ENCODE measurements at places on chromosomes 2 and 18. TPM values are rescaled to one million over a fixed set of nuclear protein-coding genes. Genes with fewer than 3 reads are reported as not detected.

- DNase-seq: no peak
Measured at GRCh38 chr2:201955702-201956141, 77.9 kb upstream of the FZD7 start.

DNA sequence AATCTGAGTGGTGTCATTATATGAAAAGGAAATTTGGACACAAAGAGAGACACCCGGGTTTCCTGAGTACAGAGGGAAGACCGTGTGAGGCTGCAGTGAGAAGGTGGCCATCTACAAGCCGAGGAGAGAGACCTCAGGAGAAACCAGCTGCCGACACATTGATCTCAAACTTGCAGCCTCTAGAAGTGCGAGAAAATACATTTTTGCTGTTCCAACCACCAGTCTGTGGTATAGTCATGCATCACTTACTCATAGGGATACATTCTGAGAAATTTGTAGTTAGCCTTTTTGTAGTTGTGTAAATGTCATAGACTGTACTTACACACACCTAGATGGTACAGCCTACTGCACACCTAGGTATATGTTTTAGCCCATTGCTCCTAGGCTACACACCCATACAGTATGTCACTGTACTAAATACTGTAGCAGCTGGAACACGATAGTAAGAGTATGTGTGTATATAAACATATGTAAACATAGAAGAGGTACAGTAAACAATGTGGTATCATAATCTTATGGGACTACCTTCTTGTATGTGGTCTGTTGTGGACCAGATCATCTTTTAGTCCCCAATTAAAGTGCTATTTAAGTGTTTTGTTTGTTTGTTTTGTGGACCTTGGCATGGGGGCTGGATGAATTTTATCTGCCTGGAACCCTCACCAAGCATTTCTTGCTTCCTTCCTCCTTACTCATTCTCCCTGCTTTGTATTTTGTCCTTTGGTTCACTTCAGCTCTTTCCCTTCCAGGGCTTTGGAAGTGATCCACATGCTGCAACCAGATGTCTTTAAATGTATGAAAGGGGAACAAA lies 38.3 kb upstream of the SESTD1 start:
- no peak for DNase-seq

DNA sequence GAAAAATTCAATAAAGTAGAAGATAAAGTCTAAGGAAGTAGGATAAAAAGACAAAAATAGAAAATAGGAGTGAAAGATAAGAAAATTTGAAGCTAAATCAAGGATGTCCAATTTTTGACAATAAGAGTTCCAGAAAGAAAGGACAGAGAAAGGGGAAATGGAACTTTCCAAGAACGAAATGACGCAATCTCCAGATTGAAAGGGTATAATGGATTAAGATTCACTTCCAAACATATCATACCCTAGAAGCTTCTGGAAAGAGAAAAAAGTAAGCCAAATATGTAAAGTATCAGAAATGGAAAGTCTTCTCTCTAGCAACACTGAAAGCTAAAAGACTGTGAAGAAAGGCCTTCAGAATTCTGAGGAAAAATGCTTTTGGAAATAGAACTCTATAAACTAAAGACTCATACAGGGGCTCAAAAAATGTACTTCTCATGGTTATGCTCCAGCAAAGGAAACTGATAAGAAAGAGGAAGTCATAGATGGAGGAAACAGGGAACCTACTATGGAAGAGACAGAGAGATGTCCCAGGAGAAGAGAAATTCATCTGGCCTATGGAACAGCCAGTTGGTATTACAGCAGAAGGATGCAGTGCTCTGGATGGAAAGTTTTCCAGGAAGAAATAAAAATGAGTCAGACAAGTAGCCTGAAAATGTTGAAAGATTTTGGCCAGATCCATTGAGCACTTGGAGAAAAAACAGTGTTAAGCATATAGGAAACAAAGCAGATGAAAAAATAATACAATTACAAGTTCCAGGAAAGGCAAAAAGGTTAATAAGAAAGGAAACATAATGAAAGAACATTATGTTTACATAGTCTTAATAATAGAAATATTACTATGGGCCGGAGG lies 20.1 kb downstream of the CASP8 start:
- no peak for DNase-seq

Gene SELENOI
- total RNA-seq: 64.0 TPM

Gene CPS1
- total RNA-seq: 0.05 TPM

DNA sequence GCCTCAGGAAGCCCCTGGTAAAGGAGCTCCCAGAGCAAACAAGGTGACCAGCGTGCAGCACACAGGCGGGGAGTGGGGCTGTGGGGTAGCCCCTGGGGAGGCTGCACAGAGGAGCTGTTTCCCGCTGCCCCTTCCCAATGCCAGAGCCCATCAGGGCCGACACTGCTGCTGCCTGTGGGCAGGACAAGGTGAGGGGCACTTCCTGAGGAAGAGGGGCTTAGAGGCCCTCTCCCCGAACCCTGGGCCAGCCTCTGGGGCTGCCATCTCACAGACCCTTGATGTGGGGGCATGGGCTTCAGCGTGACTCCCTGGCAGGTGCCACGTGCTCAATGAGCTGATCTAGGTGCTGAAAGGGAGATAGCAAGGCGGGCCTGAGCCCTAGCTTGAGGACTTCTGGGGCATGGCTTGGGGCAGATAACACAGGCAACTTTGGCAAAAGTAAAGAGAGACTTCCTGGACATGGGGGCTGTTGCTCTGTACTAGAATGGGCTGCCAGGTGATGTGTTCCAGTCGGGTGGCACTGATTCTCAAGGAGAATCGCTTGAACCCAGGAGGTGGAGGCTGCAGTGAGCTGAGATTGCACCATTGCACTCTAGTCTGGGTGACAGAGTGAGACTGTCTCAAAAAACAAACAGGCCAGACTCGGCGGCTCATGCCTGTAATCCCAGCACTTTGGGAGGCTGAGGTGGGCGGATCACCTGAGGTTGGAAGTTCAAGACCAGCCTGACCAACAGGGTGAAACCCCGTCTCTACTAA lies 9.9 kb upstream of the KLF11 start:
- DNase-seq: no peak

Gene FBXO48
- total RNA-seq: 2.5 TPM

- no peak for DNase-seq
Measured at GRCh38 chr2:204049635-204050034, 113.1 kb downstream of the ICOS start.

DNA sequence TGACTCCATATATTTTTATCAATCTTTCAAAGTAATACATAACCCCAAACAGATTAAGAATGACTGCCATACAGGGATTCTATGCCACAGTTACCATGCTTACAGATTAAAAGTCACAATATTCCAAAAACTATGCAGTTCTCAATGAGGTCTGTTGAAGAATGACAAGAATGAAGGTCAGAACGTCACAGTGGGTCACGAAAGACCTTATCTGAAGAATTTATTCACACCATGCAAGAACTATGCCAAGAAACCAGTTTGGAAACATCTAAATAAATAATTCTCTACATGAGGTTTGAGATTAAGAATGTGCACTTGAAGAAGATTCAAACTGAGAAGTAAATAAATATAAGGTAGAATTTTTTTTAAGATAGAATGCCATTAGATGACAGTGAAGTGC lies 253.3 kb downstream of the EXOC6B start:
- no peak for DNase-seq

Gene RTP5
- not detected for total RNA-seq

- no peak for DNase-seq
Measured at GRCh38 chr2:221399183-221399582, 172.9 kb downstream of the EPHA4 start.

- no peak for DNase-seq
Measured at GRCh38 chr2:205675861-205676516, 6.3 kb upstream of the NRP2 start.

DNA sequence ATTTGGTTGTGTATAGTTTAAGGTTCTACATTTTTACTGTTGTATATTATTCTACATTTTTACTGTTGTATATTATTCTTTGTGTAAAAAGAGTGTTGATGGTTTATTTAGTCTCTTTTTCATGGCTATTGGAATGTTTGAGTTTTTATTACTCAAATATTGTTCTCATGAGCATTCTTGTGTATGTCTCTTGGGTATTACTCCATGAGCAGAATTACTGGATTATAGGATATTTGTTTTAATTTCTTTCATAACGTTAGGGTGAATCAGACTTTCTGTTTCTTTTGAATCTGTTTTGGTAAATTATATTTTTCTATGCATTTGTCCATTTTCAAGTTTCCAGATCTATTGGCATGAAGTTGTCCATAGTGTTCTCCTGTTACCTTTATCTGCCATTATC lies 111.6 kb downstream of the DYNAP start:
- DNase-seq: no peak

Measured in natural killer cell treated with Interleukin-12 subunit alpha and Interleukin-12 subunit beta and Interleukin-15 and Interleukin-18, amount 100 ng/mL, for 72 hours (primary cell).